Kidney tubule cell (primary cell): ENCODE measurements at places on chromosomes 3 and 15.

- peak; percentile 80 for DNase-seq
Measured at GRCh38 chr3:33786565-33787327, 11.7 kb upstream of the PDCD6IP start.

DNA sequence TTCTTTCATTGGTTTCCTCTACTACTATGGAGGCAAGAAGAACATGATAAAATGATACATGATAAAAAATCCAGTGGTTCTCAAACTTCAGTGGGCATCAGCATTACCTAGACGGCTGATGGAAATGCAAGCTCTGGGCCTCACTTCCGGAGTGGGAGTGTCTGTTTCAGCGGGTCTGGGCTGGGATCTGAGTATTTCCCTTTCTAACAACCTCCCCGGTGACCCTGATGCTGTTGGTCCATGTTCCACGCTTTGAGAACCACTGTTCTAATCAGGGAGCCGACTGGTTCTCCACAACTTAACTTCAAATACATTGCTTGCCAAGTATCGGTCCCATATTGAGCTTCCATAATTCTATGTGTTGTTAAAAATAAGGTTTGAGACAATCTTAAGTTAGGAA lies 712.3 kb upstream of the LMCD1 start:
- DNase-seq = no peak

- DNase-seq = no peak
Measured at GRCh38 chr3:46417841-46418611, 11.0 kb downstream of the CCRL2 start.

- DNase-seq = no peak
Measured at GRCh38 chr15:25993506-25993905, 130.4 kb upstream of the ATP10A start.

DNA sequence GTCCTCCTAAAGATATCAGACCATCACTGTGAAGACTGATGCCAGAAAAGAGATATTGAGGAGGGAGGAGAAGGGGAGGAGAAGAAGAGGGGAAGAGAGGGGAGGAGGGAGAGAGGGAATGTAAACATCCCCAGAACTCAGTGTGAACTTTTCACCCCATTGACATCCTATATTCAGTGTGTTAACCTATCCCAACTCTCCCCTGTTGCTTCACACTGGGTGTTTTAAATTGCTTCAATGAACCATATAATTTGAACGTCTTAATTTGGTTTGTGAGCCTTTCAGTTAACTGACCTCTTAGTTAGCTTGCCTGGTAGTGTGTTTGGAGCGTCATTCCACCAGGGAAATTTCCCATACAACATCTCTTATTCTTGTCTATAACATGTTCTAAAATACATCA lies 29.8 kb upstream of the PTPRG start:
- DNase-seq = no peak

DNA sequence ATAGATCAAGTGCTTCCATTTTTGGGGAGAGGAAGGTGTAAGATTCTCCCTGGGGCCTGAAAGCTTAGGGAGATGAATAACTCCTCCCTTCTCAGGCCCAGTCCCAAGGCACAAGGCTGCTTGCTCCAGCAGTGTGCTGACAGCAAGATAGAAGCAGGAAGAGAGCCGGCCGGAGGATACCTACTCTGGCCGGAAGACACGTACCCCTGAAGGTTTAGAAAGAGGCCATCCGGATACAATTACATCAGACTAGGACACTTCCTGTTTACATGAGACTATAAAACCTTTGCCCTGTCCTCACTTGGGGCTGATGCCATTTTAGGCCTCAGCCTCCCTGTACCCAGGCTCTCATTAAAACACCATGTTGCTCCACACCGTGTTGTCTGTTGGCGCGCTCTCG lies 329.9 kb downstream of the SV2B start:
- DNase-seq = no peak

- DNase-seq = peak; percentile 18
Measured at GRCh38 chr15:97875513-97876280, 84.8 kb upstream of the ARRDC4 start.

DNA sequence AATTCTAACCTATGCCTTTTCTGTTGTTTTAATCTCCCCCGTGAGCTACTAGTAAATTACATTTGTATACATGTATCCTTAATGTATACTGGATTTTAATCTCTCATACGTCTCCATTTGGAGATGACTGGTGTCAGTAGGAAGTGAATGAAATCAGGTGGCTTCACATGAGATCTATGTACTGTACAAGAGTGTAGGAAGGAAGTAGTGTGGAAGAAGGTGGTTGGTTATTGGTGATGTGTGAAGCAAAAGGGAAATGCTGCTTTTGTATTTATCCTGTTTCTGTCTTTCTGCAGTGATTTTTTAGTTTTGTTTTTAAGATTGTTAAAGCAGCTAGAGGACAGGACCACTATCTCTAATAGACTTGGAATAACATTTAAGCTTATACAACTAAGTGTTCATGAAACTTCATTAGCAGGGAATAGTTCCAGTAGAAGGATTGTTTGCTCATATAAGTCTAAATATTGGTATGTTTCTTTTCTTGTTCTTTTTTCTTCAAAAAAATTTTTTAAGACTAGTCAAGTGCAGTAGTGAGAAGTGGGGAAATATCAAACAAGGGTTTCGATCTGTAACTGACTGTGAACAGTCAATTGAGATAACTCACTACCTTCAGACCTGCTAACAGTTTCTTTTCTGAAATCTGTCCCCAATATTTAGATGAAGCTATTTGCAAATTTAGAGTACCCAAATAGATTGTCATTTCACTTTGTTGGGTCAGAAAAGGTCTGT lies 15.3 kb downstream of the SNX1 start:
- DNase-seq = no peak

GRCh38 chr15:70093481-70094319 lies 4.0 kb downstream of the TLE3 start:
- peak; percentile 38 for DNase-seq

DNA sequence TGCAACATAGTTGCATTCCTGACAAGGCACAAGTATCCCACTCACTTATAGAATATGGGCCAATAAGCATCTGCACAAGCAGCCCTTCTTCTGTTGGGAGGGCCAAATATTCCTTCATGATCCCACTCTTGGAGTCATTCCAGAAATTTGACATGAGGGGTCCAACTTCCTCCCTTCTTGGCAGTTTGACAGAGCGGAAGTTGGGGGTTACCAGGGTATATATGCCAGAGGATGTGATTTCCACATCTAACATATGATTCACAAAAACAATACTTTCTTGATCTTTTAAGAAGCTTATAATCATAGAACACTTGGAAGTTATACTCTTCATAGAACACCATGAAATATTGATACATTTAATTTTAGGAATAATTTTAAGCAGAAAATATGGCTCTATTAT lies 100.9 kb upstream of the CRBN start:
- no peak for DNase-seq

DNA sequence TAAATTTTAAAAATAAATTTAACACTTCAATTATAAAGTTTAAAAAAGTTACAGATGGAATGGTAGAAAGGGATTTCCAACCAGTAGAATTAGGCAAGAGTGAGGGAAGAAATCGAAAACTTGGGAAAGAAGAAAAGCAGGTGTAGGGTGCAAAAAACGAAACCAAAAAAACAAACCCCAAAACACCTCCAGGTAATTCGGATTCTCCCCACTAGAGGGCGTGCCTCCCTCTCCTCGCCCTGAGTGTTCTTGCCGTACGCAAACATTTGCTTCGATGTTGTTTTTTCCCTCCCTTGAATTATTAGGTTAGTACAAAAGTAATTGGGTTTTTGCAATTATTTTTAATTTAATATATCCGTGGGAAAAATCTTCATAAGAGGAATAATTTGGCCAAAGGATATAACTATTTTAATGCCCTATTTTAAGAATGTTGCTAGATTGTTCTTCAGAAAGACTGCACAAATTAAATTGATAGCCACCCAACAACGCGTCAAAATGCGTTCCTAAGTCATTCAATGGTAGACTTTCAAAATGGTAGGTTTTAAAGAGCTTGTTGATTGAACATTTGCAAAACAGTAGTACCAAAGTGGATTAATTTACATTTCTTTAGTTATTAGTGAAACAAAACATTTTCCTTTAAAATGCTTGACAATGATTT lies 63.7 kb downstream of the SLC30A4 start:
- DNase-seq = peak; percentile 62

DNA sequence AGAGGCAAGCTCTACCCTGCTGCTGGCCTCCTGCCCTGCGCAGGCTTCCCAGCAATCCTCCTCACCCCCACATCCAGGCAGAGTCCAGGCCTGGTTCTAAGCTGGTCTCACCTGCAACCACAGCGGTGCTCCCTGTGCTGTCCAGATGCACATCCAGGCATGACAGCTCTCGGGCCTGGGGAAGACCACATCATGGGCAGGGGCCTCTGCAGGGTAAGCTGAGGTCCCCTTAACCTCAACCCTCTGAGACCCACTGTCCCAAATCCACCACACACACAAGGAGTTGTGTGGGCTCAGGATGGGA lies 10.8 kb downstream of the PLA2G4D start:
- DNase-seq = no peak

DNA sequence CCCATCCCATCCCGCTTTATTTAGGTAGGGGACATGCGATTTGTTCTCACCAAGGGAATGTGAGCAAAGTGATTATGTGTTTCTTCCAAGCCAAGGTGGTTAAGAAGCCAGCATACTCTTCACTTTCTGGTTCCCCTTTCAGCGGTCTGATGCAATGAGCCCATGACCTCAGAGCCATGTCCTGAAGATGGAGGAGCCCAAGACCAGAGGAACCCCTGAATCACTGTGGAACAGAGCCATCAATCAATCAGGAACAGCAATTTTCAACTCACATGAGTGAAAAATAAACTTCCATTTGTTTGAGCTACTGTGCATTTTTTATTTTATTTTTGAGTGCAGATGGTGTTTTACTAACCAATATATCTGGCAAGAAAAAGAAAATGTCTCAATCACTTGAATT lies 10.8 kb downstream of the THRB start:
- DNase-seq = no peak

DNA sequence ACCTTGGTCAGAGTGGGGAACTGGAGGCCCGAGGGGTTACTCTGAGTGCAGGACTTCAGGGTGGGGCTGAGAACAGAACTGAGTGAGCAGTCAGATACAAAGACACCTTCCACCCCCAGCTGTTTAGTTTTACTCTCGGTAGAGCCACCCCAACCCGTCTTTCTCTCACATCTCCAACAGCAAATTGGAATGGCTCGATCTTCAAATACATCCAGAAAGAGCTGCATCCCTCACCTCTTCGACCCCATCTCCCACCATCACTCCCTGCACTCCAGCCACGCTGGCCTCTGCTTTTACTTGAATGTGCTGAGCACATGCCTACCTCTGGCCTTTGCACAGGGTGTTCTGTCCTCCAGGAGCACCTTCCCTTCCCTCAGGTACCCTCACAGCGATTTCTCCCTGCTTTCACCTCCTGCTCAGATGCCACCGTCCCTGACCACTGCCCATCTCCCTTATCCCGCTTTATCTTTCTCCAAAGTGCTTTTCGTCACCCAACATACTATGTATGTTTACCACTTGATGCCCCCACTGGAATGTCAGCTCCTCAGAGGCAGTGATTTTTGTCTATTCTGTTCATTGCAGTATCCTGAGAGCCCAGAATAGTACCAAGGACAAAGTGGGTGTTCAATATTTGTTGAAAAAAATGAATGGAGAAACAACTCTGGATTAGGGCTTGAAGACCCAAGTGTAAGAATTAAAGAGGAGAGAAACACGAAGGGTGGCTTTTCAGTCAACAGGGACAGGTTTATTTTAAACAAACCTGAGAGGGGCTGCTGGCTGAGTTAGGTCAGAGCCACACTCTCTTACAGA lies 4.4 kb downstream of the CHCHD4 start:
- DNase-seq = no peak

DNA sequence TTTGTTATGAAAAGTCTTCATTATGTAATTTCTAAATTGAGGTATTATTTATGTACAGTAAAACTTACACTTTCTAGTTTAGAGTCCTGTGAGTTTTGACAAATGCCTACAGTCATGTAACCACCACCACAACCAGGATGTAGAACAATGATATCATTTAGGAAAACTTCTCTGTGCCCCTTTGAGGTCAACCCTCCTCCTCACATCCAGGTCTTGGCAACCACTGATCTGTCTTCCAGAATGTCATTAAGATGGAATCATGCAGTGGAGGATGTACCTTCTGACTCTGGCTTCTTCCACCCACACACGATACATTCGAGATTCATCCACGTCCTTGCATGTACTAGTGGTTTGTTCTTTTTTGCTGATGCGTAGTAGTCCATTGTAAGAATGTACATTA lies 23.2 kb downstream of the MINAR1 start:
- peak; percentile 17 for DNase-seq

GRCh38 chr3:183106635-183107034 lies 7.3 kb upstream of the MCCC1 start:
- DNase-seq = no peak

- DNase-seq = peak; percentile 63
Measured at GRCh38 chr3:186772701-186773417, 10.5 kb upstream of the EIF4A2 start.

DNA sequence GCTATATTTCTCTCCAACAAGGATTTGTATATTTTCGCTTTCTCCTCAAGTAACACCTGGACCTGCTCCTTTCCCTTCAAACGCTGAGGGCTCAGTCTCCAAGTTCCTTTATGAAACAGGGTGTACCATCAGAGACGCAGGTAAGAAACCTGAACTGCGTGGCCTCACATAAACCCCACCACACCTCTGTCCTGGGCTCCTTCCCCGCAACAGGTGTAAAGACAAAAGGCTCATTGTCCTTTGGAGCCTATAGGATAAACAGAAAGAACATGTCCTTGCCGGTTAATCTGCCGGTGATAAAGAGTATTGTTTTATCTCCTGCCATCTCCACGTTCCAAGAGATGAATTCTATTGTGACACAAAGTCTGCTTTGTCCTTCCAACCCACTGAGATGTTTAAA lies 111.8 kb upstream of the ADAMTS9 start:
- no peak for DNase-seq

GRCh38 chr15:85744579-85744978 lies 50.1 kb downstream of the KLHL25 start:
- no peak for DNase-seq

DNA sequence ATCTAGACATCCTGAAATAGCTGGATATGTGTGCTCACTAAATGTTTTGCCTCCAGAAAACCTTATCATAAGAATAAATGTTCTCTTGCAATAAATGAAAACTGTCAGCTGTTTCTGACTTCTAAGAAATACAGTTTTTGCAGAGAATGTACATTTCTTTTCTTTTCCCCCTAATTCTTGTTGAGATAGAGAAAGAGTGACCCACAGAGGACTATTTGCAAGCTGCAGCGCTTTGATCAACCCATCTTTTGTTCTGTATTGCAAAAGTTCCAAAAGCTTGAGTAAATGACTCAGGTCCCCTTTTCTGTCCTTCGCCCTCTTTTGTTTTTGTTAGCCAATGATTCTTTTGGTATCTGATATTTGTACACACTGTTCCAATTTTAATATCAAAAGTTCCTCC lies 141.9 kb downstream of the BBX start:
- DNase-seq = no peak

GRCh38 chr3:29410660-29411405 lies 130.0 kb downstream of the RBMS3 start:
- no peak for DNase-seq
